Cardiac septum (tissue), 1 donor: ENCODE measurements at places on chromosomes 3 and 15.

DNA sequence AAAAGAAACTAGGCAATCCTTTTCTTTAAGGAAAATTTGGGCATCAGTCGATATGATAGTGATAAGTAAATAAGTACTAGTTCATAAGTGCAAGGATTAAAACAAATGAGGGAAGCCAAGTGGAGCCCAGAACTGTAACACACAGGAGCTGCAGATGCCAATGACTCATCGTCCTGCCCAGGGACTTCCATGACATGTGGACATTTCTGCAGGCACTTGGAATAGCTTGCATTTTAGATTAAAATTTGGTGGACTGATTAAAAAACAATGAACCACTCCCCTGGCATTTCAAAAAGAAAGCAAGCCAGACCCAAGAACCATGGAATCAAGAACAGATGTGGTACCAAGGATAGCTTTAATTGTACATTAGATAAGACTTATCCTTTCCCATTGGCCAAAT lies 2.9 kb downstream of the SAMD7 start:
- no peak for DNase-seq

DNA sequence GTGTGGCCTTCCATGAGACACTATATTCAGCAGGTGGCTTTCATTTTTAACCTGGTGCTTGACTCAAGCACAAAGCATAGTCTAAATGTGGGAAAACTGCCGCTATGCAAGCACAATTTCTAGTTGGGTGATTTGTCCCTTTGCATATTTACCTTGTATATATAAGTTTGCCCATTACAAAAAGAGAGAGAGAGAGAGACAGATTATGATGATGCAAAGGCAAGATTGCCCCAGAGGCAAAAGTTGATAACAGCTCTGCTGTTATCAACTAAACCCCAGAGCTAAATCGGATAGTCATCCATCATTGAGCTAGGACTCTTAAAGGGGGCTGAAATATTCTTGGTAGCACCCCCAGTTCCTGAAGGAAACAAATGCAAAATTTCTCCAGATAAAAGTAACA lies 141.5 kb downstream of the AQP9 start:
- DNase-seq, result no peak

DNA sequence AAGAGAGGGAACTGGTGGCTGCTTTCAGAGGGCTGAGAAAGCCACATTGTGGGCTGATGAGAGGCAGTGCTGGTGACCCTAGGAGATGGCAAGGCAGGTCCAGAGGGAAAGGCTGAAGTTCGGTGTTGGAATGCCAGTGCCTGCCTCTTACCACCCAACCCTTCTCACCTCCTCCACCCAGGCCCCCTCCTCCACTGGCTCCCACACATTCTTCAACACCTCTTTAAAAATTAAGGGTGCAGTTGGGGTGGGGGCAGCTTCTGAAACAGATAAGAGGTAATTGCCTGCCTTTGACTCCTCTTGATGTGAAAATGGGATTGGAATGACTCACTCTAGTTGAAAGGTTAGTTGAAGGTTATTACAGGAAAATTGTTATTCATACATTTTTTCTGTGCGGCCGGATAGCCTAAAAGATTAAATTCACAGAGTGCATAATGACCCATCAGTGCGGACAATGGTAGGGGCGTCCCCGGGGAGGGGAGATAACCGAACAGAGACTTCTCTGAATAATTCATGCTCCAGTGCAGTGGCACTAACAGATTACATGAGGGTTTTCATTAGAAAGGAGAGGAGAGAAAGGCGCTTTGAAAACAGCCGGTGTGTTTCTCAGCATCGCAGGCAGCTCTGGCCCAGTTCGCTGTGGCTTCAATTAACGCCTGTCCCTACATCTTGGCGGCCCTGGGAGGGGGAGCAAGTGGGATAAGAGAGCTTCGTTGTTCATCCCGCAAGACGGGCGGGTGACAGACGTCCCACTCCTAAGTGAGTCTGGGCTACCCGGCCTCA lies 212.4 kb downstream of the TLE3 start:
- DNase-seq, result no peak

- DNase-seq, result no peak
These were observed 1.7 kb upstream of the SLC25A38 start for GRCh38 chr3:39381432-39381831.

DNA sequence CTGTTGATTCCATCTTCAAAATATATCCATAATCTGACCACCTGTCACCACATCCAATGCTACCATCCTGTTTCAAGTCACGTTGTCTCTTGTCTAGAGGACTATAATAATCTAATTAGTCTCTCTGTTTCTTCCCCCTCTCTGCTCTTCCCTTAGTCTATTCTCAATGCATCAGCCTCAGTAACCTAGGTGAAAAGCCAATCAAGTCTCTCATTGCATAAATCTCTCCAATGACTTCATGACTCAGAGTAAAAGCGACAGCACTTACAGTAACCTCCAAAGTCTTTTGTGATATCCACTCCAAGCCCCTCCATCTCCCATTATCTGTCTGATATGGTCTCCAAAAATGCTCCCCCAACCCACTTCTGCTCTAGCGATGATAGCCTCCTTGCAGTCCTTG lies 7.2 kb downstream of the UBA3 start:
- DNase-seq, result no peak
